Activated naive CD4-positive, alpha-beta T cell treated with anti-CD3 and anti-CD28 coated beads, Interleukin-2, amount 10 ng/mL, durations not matched to agents 7 days and 5 days (primary cell): ENCODE measurements at places on chromosomes 13 and 19.
A peak's percentile ranks its signal among the peaks of the same experiment; 100 is the strongest.

- no peaks in the 10 kb centered on the region for H3K36me3 ChIP-seq
- no peak overlapping the region for H3K4me3 ChIP-seq
These were observed 39.4 kb downstream of the ADPRHL1 start for GRCh38 chr13:113413898-113414282.

DNA sequence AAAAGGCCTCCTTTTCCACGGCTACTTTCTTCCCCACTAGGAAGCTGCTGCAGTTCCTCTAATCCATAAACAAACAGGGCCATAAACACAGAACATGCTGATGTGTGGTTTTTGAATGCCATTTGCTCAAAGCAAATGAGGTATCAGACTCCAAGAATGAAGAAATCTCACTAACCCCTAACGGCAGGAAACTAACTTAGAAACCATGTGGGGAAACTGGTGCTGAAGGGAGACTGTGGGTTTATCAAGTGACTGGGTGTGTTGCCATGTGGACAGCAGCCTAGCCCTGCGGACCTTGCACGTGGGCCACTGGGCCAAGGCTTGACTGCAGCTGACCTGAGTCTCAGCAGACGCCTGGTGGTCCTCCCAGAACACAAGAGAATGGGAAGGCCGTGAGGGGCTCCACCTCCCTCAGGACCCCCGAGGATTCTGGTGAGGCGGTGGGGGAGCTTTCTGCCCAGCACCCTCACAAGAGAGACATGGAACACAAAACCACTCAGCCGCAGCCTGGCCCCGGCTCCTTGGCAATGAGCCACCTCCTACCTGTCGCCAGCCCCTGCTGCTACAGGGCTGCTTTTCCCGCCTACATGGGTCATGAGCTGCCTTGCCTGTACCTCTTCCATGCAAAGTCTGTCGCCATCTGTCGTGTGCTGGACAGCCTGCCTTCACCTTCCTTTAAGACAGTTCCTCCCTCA, 10.6 kb downstream of the SLC15A1 start:
- no peak overlapping the region for H3K27ac ChIP-seq
- no peak for DNase-seq
- peaks cover 3% of the 10 kb centered on the region for H3K27me3 ChIP-seq
- no peaks in the 10 kb centered on the region for H3K4me1 ChIP-seq

- H3K27ac ChIP-seq, result peak overlapping the region; percentile 88
- H3K36me3 ChIP-seq, result peaks cover 17% of the 10 kb centered on the region
- peaks cover 100% of the 10 kb centered on the region for H3K27me3 ChIP-seq
- peaks cover 65% of the 10 kb centered on the region for H3K4me1 ChIP-seq
- no peak for DNase-seq
- H3K4me3 ChIP-seq, result peak overlapping the region; percentile 52
These were observed 3.3 kb downstream of the ICAM5 start for GRCh38 chr19:10292789-10293636.

DNA sequence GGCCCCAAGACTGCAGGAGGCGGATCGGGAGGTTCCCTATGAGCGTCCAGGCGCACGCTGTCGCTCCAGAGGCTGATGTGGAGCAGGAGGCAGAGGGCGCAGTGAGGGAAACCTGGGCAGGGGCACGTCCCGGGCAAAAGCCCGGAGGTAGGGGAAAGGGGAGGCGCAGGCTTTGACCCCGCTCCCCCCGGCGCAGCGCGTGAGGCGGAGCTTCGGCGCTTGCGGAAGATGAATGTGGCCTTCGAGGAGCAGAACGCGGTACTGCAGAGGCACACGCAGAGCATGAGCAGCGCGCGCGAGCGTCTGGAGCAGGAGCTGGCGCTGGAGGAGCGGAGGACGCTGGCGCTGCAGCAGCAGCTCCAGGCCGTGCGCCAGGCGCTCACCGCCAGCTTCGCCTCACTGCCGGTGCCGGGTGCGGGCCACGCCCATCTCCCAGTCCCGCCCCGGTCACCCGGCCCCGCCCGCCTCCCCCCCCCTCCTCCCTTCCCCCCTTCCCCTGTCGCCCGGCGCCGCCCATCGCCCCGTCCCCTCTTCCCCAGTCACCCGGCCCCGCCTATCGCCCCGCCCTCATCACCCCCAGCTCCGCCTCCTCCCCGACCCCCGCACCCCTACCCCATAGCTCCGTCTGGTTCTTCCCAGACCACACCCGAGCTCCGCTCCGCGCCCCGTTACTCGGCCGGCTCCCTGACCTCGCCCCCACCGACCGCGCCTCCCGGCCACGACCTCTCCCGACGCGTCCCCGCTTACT, 4.1 kb downstream of the HMG20B start:
- H3K4me3 ChIP-seq, result no peak overlapping the region
- no peak for DNase-seq
- H3K4me1 ChIP-seq, result peaks cover 16% of the 10 kb centered on the region

GRCh38 chr13:93116809-93117208, 109.8 kb upstream of the GPC6 start:
- no peak overlapping the region for H3K4me3 ChIP-seq
- DNase-seq, result no peak
- no peaks in the 10 kb centered on the region for H3K36me3 ChIP-seq
- H3K4me1 ChIP-seq, result no peaks in the 10 kb centered on the region
- no peaks in the 10 kb centered on the region for H3K27me3 ChIP-seq
- no peak overlapping the region for H3K27ac ChIP-seq

GRCh38 chr13:76638181-76638580, 248.0 kb downstream of the KCTD12 start:
- no peaks in the 10 kb centered on the region for H3K27me3 ChIP-seq
- no peaks in the 10 kb centered on the region for H3K36me3 ChIP-seq
- no peaks in the 10 kb centered on the region for H3K4me1 ChIP-seq
- no peak overlapping the region for H3K4me3 ChIP-seq
- no peak for DNase-seq
- no peak overlapping the region for H3K27ac ChIP-seq

- H3K27me3 ChIP-seq, result no peaks in the 10 kb centered on the region
- no peak overlapping the region for H3K4me3 ChIP-seq
- H3K4me1 ChIP-seq, result peaks cover 44% of the 10 kb centered on the region
These were observed 45.3 kb downstream of the CAPN12 start for GRCh38 chr19:38699027-38699346.

DNA sequence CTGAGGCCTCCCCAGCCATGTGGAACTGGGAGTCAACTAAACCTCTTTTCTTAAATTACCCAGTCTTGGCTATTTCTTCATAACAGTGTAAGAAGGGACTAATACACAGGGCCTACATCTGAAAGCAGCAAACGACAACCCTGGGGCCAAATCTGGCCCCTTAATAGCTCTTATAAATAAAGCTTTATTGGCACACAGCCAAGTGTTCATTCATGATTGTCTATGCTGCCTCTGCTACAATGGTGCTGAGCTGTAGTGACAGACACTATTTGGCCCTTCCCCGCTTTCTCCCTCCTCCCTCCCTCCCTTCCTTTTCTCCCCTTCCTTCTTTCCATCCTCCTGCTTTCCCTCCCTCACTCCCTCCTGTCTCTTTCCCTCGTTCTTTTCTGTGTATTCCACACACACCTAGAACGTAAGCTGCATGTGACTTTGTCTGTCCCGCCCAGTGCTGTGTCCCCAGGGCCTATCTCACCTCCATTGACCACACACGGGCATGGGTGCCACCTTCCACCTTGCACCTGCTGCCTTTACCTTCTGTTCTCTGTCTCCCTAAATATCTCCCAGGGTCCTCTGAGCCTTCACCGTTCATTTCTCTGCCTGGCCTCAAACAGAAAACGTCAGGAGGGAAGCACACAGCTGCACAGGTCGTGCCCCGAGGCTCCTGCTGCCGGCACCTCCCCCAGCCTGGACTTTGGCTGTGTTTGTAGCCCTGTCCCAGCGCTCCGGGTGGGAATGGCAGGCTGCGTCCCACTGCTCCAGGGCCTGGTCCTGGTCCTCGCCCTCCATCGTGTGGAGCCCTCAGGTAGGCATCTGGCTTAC, at the start of gene PROZ:
Gene PROZ, plus strand, starts transcription at position 720 of the 819 bp plus-strand sequence. Its CDS starts 13 bp downstream, at position 733.
- H3K27ac ChIP-seq, result no peak within 1 kb of the TSS
- peaks cover 40% of the 10 kb centered on the region for H3K4me1 ChIP-seq
- peaks cover 11% of the 10 kb centered on the region for H3K36me3 ChIP-seq
- no peak within 1 kb of the TSS for H3K4me3 ChIP-seq

DNA sequence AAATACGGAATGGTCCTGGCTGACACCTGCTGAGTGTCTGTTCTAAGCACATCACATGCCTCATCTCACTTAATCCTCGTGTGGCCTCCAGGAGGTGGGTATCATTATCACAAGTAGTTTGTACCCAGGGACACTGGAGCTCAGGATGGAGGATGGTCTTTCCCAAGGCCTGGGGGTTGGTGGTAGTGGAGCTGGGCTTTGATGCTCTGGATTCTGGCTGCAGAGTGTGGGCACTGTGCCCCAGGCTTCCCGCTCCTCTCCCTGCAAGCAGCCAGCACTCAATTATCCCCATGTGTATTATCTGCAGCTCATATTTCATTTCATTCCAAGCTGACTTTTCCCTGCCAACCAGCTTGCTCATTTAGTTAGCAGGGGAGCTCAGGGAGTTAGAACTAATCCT, 52.1 kb downstream of the SIAH3 start:
- H3K4me3 ChIP-seq, result no peak overlapping the region
- no peak overlapping the region for H3K27ac ChIP-seq
- H3K27me3 ChIP-seq, result peaks cover 3% of the 10 kb centered on the region
- H3K36me3 ChIP-seq, result no peaks in the 10 kb centered on the region
- no peak for DNase-seq
- H3K4me1 ChIP-seq, result no peaks in the 10 kb centered on the region

DNA sequence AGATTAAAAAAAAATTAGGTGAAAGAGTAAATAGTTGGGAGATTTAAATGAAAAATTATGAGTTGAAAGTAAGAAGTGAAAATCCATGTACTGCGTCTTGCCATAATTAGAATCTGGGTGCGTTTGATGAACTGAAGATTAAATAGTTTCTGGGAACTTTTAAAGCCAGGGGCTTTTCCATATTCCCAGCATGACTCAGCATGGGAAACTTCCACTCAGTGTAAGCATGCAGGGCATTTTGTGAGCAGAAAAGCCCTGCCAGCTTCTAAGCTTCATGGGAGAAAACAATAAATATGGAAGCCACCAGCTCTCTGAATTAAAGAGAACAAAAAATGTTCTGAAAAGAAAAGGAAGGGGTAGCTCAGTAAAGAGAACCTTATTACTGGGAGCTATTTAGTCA, 62.0 kb upstream of the EDNRB start:
- H3K4me1 ChIP-seq, result no peaks in the 10 kb centered on the region
- H3K4me3 ChIP-seq, result no peak overlapping the region
- H3K27ac ChIP-seq, result no peak overlapping the region
- no peak for DNase-seq
- no peaks in the 10 kb centered on the region for H3K36me3 ChIP-seq

DNA sequence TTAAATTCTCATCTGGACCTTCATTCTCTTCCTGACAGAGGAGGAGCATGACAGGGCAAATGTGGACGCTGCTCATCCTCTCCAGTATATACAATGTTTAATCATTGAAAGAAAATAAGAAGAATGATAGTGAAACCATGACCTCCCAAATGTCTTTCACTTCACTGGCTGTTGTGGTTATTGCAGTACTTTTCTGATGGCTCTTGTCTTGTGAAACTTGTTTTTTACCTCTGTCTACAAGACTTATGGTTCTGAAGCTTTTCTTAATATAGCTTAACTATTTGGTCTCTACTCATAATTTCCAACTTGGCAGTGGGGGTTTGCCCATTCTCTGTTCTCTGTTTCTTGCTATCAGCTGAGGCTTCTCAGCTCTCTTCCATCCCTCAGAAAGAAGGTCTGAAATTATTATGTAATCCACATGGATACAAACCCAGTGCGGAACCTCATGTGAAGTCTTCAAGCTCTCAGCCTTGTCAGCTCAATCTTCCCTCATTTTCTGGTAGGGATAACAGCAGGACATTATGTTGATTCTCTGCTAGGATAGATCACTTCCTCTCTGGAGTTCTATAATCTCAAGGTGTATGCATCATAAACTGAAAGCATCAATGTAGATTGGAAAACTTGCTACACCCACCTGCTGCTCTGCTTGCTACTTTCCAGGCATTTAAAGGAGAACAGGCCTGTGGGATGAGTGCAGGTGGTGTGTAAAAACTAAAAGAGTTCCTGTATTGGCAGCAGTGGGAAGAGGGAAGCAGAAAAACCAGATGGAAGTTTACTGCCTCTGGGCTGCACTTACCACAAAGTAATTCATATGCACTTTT, 250.3 kb upstream of the HTR2A start:
- H3K4me1 ChIP-seq, result no peaks in the 10 kb centered on the region
- H3K27me3 ChIP-seq, result peaks cover 4% of the 10 kb centered on the region
- no peak for DNase-seq
- H3K27ac ChIP-seq, result no peak overlapping the region
- no peaks in the 10 kb centered on the region for H3K36me3 ChIP-seq

DNA sequence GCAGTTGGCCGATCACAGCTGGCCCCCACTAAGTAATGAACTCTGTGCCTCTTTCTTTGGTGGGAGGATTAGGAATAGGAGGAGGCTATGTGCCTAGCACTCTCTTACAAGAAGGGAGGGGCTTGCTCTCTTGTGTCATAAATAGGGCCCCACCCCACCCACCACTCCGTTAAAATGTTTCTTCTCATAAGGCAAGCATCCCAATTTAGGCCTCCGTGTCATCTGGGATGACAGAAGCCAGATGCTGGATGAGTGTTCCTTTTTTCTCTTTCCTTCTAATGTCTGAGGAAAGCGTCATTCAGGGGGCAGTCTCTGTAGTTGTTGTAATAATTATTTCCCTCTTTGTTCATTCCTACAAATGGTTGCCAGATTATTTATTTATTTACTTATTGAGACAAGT, at the start of gene LIPE:
Gene LIPE, minus strand, starts transcription at position 76 of the 400 bp plus-strand sequence. CDS start 239 bp downstream, outside the sequence.
- H3K27ac ChIP-seq, result no peak within 1 kb of the TSS
- H3K27me3 ChIP-seq, result peaks cover 40% of the 10 kb centered on the region
- no peaks in the 10 kb centered on the region for H3K36me3 ChIP-seq
- H3K4me3 ChIP-seq, result no peak within 1 kb of the TSS

- no peaks in the 10 kb centered on the region for H3K27me3 ChIP-seq
- H3K27ac ChIP-seq, result no peak overlapping the region
- no peaks in the 10 kb centered on the region for H3K4me1 ChIP-seq
- DNase-seq, result no peak
- H3K4me3 ChIP-seq, result no peak overlapping the region
These were observed 148.5 kb downstream of the ZNF486 start for GRCh38 chr19:20315543-20315942.

DNA sequence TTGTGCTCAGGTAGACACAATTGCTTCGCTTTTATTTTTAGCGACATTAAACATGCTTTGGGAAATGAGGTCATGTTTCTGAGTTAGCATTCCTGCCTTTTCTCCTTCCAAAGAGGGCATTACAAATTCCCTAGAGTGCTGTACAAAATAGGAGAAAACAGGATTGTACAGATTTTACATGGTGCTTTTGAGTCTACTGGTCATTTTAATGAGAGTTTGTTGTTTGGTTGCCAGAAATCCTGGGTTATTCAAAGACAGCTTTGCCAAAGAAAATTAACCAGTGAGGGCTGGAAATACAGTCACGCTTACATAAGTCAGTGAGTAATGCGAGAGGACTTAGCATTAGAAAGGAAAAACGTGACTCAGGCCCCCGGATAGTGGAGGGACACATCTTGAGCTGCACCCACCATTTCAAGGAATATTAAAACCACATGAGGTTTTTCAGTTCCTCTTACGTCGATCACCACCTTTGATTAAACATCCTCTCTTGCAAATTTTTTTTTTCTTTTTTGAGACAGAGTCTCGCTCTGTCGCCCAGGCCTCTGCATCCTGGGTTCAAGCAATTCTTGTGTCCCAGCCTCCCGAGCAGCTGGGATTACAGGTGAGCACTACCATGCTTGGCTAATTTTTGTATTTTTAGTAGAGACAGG, 55.4 kb downstream of the SACS start:
- peaks cover 5% of the 10 kb centered on the region for H3K36me3 ChIP-seq
- H3K27ac ChIP-seq, result peak overlapping the region; percentile 81
- H3K4me3 ChIP-seq, result no peak overlapping the region
